ENCODE measurements at places on chromosomes 2 and 18. TPM values are rescaled to one million over a fixed set of nuclear protein-coding genes. Genes with fewer than 3 reads are reported as not detected.
A peak's percentile ranks its signal among the peaks of the same experiment; 100 is the strongest.

Gene NT5DC4
- total RNA-seq: not detected

Gene TBC1D8
- total RNA-seq: 21.3 TPM

- no peak for DNase-seq
Observed at GRCh38 chr2:231985823-231986261, 24.3 kb downstream of the DIS3L2 start.

DNA sequence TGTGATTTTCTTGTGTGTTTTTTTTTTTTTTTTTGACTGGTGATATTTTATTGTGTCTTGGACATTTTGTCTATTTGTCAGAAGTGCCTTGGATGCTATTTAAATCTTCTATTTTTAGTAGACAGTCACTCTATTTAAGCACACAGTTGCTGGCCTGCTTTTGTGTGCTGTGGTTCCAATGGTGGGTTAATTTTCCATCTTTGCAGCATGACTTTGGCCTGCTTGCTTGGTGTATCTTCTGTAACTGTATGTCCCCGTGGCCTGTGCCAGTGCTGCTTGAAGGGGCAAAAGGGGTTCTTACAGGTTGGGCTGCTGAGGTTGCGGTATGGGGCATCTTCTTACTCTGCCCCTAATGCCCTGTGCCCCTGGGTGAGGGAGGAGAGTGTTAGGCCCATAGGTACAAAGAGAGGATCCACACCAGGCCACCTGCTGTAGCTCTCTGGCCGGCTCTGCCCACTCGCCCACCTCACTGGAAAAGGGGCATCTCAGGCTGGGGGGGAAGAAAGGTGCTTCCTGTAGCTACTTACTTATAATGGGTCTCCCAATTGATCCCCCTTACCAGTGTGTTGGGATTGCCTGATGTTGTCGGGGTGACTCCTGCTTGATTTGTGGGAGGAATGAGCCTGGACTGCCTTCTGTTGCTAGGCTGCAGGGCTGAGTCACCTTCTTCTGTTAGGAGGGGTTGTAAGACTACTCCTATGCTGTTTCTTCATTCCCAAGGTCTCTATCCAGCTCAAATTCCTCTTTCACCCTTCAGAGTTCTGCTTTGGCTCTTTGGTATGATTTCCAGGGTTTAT, 490.0 kb upstream of the HS6ST1 start:
- DNase-seq: no peak

DNA sequence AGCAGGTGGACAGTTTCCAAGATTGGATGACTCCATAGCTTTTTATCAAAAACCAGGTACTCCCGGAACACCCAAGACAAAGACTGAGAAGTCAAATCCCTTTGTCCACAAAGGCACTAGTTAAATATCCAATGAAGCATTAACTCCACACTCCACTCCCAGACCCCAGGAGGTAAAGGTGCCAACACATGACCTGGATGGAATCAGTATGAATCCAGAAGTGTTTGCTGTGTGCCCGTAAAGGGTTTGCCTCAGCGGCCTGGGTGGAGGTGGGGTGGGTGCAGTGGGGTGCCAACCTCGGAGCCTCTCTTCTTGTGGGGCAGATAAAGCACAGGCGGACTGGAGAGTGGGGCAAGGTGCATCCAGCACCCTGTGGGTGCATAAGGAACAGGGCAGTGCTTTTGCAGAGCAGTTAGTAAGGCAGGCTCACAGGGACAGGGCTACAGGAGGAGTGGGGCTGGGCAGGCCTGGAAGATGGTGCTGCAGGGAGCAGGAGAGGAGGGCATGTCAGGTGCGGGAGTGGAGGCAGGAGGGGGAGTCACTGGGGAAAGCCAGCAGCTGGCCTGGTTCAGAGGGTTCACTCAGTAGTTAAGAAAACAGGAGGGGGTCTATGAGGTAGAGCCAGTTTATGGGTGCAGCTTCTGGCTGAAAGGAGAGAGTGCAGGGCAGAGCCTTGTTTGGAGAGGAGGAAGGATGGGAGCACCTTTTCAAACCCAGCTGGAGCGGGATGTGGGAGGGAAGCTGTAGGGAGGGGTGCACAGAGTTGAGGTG, 208.4 kb upstream of the SMAD2 start:
- no peak for DNase-seq

- no peak for DNase-seq
Observed at GRCh38 chr2:203395858-203396257, 67.7 kb downstream of the ABI2 start.

GRCh38 chr2:121947674-121948073, 192.2 kb downstream of the TSN start:
- DNase-seq: no peak

GRCh38 chr18:30727849-30728248, 314.7 kb downstream of the DSC3 start:
- no peak for DNase-seq

DNA sequence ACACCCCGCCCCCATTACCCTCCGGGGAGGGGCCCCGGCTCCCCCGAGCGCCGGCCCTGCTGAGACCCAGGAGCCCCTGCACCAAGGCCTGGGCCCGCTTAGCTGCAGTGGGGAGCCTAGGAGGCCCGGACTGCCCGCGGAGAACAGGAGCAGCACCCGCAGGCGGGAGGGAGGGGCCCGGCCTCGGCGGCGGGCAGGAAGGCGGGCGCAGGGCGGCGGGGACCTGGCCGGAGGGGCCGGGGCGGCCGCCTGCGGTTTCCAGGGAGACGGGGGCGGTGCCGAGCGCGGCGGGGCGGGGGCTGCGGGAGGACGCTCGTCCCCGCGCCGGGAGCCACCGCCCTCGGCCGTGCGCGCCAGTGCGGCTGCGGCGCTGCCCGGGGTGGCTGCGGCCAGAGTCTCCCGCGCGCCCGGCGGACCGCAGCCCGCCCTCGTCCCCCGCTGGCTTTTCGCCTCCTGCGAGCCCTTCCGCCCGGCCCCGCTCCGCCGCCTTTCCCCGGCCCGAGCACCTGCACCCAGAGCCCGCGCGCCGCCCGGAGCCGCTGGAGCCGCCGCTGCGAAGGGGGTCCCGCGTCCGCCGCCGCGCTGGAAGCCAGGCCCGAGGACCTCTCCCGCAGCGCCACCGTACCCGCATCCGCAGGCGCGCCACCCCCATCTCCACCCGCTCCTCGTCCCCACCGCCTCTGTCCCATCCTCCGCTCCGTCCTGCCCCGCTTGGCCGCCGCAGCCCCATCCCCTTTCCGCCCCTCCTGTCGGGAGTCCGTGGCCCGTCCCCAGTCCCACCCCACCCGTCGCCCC, 17.2 kb downstream of the GPC1 start:
- peak; percentile 75 for DNase-seq

- no peak for DNase-seq
Observed at GRCh38 chr2:18896125-18896764, 306.9 kb upstream of the NT5C1B start.

DNA sequence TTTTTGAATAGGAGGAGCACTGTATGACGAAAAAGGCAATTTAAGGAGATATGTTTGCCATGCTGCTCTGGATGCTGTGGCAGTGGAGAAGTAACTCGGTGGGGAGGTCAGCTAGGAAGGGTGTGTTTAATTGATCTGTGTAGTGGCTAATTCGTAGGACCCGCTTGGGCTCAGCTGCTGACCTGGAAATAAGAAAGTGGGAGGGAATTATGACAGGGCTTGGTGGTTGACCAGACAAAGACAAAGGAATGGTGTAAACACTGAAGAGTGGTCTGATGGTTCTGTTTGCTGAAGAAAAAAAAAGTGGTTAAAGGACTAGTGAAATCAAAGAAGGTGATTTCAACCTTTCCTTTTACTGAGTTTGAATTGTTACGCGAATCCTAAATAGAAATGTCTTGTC, 146.0 kb downstream of the MAP4K4 start:
- DNase-seq: no peak

All from pancreas (tissue), 10 donors.